ENCODE measurements at places on chromosomes 7 and 10.

DNA sequence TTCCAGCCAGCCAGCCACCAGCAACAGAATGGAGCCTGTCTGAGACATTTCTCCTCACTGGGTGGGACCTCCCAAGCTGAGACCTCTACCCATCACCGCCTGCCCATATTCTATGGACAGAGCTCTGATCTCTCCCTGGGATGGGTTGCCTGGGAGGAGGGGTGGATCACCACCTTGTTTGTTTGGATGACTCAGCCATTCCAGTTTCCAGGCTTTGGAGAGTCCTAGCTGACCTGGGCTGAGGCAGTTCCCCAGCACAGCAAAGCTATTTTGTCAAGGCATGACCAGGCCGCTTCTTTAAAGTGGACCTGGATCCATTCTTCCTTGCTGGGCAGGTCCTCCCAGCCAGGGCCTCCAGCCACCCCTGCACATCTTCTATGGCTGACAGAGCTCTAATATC, 982.3 kb downstream of the DNAJB9 start:
- H3K27me3 ChIP-seq: no peaks in the 10 kb centered on the region
- H3K4me3 ChIP-seq: no peak overlapping the region
- H3K27ac ChIP-seq: no peak overlapping the region
- no peak for DNase-seq

GRCh38 chr7:21766218-21766617, 179.5 kb downstream of the CDCA7L start:
- no peak overlapping the region for H3K27ac ChIP-seq
- no peaks in the 10 kb centered on the region for H3K36me3 ChIP-seq
- peaks cover 39% of the 10 kb centered on the region for H3K27me3 ChIP-seq
- no peak overlapping the region for H3K4me3 ChIP-seq
- peaks cover 2% of the 10 kb centered on the region for H3K4me1 ChIP-seq

- H3K4me1 ChIP-seq: peaks cover 31% of the 10 kb centered on the region
- H3K27ac ChIP-seq: peak overlapping the region; percentile 27
- no peak for DNase-seq
- H3K36me3 ChIP-seq: no peaks in the 10 kb centered on the region
- peaks cover 23% of the 10 kb centered on the region for H3K27me3 ChIP-seq
Measured at GRCh38 chr7:25391295-25391861, 163.1 kb upstream of the NPVF start.

DNA sequence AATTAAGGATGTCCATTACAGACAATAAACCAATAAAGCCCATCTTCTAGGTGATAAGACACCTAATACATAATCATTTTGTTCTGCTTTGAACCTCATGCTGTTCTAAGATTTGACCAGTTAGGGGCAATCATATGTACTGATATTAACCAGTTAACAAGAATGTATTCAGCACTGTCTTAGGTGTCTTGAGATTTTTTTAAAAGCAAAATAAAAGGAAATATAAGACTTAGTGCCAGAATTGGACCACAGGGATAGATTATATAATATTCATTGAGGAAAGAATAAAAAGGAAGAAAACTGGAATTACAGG, 32.0 kb downstream of the IMMP2L start:
- DNase-seq: no peak
- H3K4me1 ChIP-seq: peaks cover 17% of the 10 kb centered on the region
- no peaks in the 10 kb centered on the region for H3K36me3 ChIP-seq
- no peak overlapping the region for H3K4me3 ChIP-seq
- H3K27me3 ChIP-seq: no peaks in the 10 kb centered on the region

GRCh38 chr10:780536-781524, 91.4 kb upstream of the DIP2C start:
- H3K36me3 ChIP-seq: no peaks in the 10 kb centered on the region
- H3K4me3 ChIP-seq: no peak overlapping the region
- no peaks in the 10 kb centered on the region for H3K27me3 ChIP-seq
- no peak overlapping the region for H3K27ac ChIP-seq

DNA sequence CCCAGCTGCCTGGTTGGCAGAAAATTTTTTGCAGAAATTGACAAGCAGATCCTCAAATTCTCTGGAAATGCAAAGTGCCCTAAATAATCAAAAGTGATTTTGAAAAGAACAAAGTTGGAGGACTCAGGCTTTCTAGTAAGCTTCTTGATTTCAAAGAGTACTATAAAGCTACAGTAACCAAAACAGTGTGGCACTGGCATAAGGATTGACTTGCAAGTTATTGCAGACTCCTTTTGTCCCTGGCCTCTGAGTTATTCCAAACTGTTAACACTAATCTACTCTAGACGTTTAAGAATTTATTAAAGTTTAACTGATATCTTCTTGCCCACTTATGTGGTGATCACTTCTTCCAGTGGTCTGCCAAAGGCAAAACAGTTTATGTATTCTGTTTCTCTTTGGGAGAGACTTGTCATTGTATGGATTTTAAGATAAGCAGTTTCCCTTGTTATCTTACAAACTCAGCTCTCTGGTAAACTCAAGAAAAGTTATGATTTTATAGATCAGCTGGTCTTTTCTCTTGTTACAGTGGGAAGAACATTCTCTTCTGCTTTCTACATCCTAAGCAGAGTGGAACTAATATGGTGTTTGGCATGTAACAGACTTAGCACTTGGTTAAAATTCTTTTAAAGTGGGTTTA, 41.4 kb downstream of the LOXL4 start:
- H3K36me3 ChIP-seq: peaks cover 12% of the 10 kb centered on the region
- H3K4me3 ChIP-seq: no peak overlapping the region
- peaks cover 24% of the 10 kb centered on the region for H3K4me1 ChIP-seq
- H3K27ac ChIP-seq: no peak overlapping the region

DNA sequence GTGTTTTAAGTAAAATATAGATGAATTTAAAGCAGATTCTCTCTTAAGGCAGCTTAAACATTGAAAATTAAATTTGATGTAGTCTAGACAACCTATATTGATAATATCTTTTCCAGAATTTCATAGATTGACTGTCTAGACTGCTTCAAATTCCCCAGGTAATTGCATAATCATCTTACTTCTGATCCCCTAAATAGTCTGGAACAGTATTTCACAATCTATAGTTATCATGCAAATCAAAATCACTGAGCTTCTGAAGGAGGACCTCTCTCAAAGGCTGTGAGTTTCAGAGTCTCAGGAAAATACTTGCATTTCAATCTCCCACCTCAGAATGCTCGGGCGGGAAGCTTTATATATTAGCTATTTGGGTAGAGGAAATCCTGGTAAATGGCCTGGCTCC, 87.3 kb downstream of the SEMA3A start:
- no peak overlapping the region for H3K4me3 ChIP-seq
- H3K27me3 ChIP-seq: no peaks in the 10 kb centered on the region
- peaks cover under 1% of the 10 kb centered on the region for H3K36me3 ChIP-seq
- peaks cover 31% of the 10 kb centered on the region for H3K4me1 ChIP-seq

GRCh38 chr7:16223963-16224707, 197.2 kb downstream of the CRPPA start:
- H3K4me3 ChIP-seq: no peak overlapping the region
- no peak overlapping the region for H3K27ac ChIP-seq
- no peaks in the 10 kb centered on the region for H3K36me3 ChIP-seq
- DNase-seq: no peak
- no peaks in the 10 kb centered on the region for H3K4me1 ChIP-seq
- H3K27me3 ChIP-seq: no peaks in the 10 kb centered on the region

- no peak overlapping the region for H3K27ac ChIP-seq
- no peaks in the 10 kb centered on the region for H3K4me1 ChIP-seq
- H3K27me3 ChIP-seq: no peaks in the 10 kb centered on the region
- DNase-seq: no peak
- H3K4me3 ChIP-seq: no peak overlapping the region
Measured at GRCh38 chr10:124595143-124595883, 133.7 kb downstream of the LHPP start.

GRCh38 chr7:70595370-70595754, 536.6 kb upstream of the GALNT17 start:
- DNase-seq: no peak
- peak overlapping the region; percentile 69 for H3K4me3 ChIP-seq
- no peak overlapping the region for H3K27ac ChIP-seq
- peaks cover 10% of the 10 kb centered on the region for H3K36me3 ChIP-seq
- H3K4me1 ChIP-seq: peaks cover 14% of the 10 kb centered on the region

DNA sequence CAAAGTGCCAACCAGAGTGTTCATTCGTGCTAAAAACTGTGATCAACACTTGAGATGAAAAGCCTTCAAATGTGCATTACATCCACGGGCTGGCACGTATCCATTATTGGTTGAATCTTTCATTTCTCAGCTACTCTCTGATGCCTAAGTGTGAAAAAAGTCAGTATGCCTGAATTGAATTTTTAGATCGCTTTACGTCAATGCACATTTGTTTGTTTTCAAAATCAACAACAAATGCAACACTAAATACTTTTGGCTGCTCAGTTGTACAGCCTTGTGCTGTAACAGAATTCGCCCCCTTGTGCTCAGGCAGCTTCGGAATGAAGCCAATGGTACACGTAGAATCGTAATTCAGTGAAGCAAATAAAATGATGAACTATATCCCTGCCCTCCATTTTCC, 446.5 kb upstream of the NRP1 start:
- H3K27me3 ChIP-seq: no peaks in the 10 kb centered on the region
- no peak overlapping the region for H3K4me3 ChIP-seq
- DNase-seq: no peak
- H3K36me3 ChIP-seq: no peaks in the 10 kb centered on the region
- peaks cover 4% of the 10 kb centered on the region for H3K4me1 ChIP-seq

GRCh38 chr7:135707570-135707966, 20.4 kb downstream of the SLC13A4 start:
- no peaks in the 10 kb centered on the region for H3K36me3 ChIP-seq
- no peaks in the 10 kb centered on the region for H3K27me3 ChIP-seq
- H3K4me1 ChIP-seq: peaks cover 13% of the 10 kb centered on the region
- H3K27ac ChIP-seq: no peak overlapping the region

DNA sequence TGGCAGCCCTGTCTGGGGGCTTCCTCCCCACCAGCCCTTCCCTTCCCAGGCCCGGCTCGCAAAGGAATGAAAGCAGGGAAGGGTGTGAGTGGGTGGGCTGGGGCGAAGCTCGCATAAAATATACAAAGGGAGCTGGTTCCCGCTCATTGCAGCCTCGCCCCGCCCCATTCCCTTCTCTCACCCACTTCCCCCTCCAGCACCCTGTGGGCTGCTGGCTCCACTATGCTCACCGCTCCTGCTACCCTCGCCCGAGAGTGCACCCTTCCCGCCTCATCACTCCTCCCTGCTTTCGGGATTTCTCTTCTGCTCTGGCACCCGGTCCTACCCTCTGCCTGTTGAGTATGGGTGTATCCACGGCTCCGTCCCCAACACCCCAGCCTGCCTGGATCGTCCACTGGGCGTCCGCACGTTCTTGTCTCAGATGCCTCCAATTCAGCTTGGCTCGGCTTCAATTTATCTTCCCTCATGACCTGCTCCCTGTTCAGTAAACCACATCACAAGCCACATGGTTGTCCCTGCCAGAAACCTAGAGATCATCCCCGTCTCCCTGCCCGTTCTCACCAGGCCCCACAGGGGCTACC, 14.4 kb upstream of the TTYH3 start:
- no peak overlapping the region for H3K4me3 ChIP-seq
- H3K27ac ChIP-seq: no peak overlapping the region
- peaks cover 61% of the 10 kb centered on the region for H3K4me1 ChIP-seq
- no peaks in the 10 kb centered on the region for H3K36me3 ChIP-seq
- DNase-seq: no peak

GRCh38 chr10:104339469-104340110, 1.3 kb upstream of the ITPRIP start:
- H3K4me1 ChIP-seq: peaks cover 42% of the 10 kb centered on the region
- H3K36me3 ChIP-seq: no peaks in the 10 kb centered on the region
- no peaks in the 10 kb centered on the region for H3K27me3 ChIP-seq
- H3K27ac ChIP-seq: peak overlapping the region; percentile 100
- peak overlapping the region; percentile 97 for H3K4me3 ChIP-seq

- no peak overlapping the region for H3K4me3 ChIP-seq
- H3K4me1 ChIP-seq: no peaks in the 10 kb centered on the region
- no peak overlapping the region for H3K27ac ChIP-seq
- H3K36me3 ChIP-seq: no peaks in the 10 kb centered on the region
Measured at GRCh38 chr7:37729181-37729580, 45.6 kb downstream of the GPR141 start.

GRCh38 chr10:74058658-74059057, 60.7 kb downstream of the VCL start:
- H3K4me3 ChIP-seq: no peak overlapping the region
- peaks cover 9% of the 10 kb centered on the region for H3K36me3 ChIP-seq
- no peak for DNase-seq
- H3K27me3 ChIP-seq: no peaks in the 10 kb centered on the region

DNA sequence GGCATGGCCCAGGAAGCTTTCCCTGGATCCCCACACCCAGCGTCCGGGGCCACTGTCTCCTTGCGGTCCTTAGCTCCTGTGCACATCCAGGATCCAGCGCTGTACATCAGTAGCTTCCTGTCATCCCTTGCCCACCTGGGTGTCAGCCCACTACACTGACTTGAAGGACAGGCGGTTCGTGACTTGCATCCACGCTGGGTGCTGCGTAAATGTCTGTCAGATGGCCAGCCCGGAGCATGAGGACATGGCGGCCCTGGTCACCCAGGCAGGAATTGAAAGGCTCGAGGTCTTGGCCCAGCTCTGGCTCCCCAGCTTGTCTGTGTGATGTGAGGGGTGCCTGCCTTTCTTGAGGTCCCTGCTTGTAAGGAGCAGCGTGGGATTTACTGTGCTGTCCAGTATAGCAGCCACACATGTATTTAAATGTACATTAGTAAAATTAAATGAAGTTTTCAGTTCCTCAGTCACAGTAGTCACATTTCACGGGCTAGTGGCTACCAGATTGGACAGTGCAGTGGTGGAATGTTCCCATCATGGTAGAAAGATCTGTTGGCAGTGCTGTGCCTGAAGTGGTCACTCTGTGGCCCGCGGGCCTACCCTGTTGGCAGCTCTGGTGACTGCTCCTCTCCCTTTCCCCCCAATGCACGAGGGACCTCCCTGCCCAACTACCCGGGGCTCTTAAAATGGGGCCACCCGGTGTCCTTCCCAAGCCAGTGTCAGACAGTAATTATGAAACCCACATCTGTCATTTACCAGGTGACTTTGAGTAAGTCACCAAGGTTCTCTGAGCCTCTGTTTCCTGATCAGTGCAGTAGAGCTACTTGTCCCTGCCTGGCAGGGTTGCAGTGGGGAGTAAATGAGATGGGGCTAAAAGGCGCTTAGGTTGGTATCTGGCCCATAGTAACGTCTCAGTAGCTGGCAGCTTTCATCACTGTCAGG, 97.8 kb upstream of the PPIF start:
- peaks cover 46% of the 10 kb centered on the region for H3K4me1 ChIP-seq
- DNase-seq: no peak
- no peak overlapping the region for H3K27ac ChIP-seq
- no peak overlapping the region for H3K4me3 ChIP-seq
- peaks cover 7% of the 10 kb centered on the region for H3K36me3 ChIP-seq

GRCh38 chr7:142795339-142795863, 24.6 kb downstream of the PRSS2 start:
- H3K36me3 ChIP-seq: no peaks in the 10 kb centered on the region
- H3K4me3 ChIP-seq: no peak overlapping the region
- peaks cover 75% of the 10 kb centered on the region for H3K27me3 ChIP-seq
- no peak overlapping the region for H3K27ac ChIP-seq
- no peak for DNase-seq

DNA sequence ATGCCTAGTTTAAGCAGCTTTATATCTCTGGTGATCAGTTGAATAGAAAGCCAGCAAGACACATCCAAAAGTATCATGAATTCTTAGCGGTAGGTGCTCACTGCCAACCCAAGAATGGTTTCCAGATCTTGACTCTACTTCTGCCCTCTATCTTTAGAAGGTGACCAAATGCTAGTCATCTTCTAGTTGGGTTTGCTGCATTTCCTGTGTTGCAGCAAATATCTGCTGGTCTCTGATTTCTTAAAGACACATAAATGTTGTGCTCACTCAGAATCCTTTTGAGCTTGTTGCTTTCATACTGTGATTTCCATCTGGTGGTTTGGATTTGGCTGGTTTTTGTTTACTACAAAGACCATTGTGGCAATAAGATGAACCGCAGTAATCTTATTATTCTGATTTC, 2.2 kb downstream of the CDC123 start:
- no peaks in the 10 kb centered on the region for H3K27me3 ChIP-seq
- H3K4me1 ChIP-seq: peaks cover 31% of the 10 kb centered on the region
- H3K4me3 ChIP-seq: peak overlapping the region; percentile 18
- no peak for DNase-seq
- no peak overlapping the region for H3K27ac ChIP-seq
- peaks cover 14% of the 10 kb centered on the region for H3K36me3 ChIP-seq
